Stimulated activated CD8-positive, alpha-beta memory T cell treated with anti-CD3 and anti-CD28 coated beads, Interleukin-4, amount 100 ng/mL, for 1 hour (primary cell): ENCODE measurements at places on chromosomes 1 and 21.

- no peak for DNase-seq
These were observed 966 bp downstream of the TFB2M start for GRCh38 chr1:246564839-246565750.

DNA sequence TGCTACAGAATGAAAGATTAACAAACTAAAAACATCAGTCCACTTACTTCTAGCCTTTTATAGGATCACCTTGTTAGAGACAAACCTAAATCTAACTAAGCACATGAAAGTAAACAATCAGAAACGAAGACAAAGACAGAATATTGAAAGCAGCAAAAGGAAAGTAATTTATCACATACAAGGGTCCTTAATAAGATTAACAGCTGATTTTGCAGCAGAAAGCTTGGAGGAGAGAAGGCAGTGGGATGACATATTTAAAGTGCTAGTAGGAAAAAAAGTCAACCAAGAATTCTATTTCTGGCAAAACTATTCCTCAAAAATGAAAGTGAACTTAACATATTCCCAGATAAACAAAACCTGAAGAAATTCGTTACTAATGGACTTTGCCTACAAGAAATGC lies 286.4 kb downstream of the RWDD3 start:
- no peak for DNase-seq

GRCh38 chr1:19140465-19140864 lies 69.6 kb downstream of the UBR4 start:
- no peak for DNase-seq

- no peak for DNase-seq
These were observed 31.0 kb upstream of the SOX13 start for GRCh38 chr1:204041803-204042505.

GRCh38 chr1:56938646-56939045 lies 27.2 kb downstream of the C8B start:
- DNase-seq, result no peak

- DNase-seq, result no peak
These were observed 16.4 kb downstream of the FOXJ3 start for GRCh38 chr1:42318601-42319000.

DNA sequence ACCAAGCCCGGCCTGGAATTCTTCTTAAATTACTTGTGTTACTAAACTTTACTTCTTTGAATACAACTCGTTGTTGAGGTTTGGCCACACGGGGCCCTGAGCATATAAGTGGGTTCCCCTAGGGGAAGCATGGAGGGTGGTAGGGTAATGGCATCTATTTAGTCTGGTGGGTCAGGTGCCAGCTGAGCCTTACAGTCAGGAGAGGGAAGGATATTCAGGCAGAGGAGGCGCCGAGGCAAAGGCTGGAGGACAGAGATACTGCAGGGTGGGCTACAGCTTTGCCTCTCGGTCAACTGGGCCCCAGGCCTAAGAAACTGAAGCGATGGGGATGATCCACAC lies 424 bp upstream of the NECAP2 start:
- DNase-seq, result no peak

DNA sequence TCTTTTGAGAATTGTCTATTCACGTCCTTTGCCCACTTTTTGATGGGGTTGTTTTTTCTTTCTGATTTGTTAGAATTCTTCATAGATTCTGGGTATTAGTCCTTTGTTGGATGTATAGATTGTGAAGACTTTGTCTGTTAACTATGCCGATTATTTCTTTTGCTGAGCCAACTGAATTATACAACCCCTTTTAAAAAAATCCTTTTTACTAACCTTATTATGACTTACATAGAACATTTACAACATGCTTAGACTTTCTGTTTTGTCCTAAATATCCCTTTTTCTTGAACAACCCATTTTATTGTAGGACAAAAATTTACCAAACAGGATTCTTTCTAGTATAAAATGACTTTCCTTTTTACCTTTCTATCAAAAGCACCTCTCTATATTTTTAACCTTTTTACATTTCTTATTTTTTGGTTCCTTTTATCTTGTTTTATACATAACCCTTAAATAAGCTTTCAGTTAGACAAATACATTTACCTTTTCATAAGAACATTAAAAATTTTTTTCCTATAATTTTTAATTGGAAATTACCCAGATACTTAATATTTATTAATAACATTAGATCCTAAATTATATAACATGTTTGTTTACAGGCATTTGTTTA lies 70.4 kb upstream of the TTLL7 start:
- DNase-seq, result no peak

DNA sequence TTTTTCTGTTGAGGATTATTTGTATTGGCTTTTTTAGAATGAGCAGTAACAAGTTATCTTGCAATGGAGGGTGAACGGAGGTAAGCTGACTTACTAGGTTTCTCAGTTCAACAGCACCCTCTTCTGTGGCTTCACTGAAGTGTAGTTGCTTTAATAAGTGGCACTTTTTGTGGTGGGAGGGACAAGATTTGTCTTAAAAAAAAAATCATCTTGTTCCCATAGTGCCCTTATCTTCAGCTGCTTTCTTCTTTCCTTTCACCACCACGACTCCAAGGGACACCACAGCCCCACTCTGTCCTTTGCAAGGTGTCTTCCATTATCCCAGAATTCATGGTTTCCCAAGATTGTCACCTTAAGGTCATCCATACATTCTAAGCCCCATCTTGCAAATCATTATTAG lies 92.9 kb downstream of the PIGK start:
- DNase-seq, result no peak
